Activated CD8-positive, alpha-beta memory T cell treated with anti-CD3 and anti-CD28 coated beads, Interleukin-2, amount 50 U/mL, for 48 hours (primary cell): ENCODE measurements at places on chromosomes 5 and 9.

GRCh38 chr5:146644831-146645230, 128.8 kb upstream of the GPR151 start:
- no peak for DNase-seq

- DNase-seq: no peak
These were observed 289.5 kb upstream of the SLC30A5 start for GRCh38 chr5:68804343-68804742.

DNA sequence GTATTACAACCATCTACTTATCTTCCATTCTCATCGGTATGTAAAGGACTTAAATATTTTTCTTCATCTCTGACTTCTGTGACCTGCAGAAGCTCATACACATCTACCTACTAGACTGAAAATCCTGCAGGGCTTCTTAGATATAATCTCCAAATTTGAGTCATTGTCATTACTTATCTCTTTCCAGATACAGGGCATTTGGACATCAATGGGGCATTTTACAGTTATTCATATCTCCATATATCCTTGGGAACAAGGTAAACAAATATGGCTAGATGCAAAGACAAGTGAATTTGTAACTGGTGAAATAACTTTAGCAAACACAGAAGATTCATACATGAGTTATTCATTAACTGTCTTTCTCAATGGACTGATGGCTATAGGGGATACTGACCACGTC, 37.7 kb upstream of the IL7R start:
- no peak for DNase-seq

GRCh38 chr9:93587651-93588347, 11.4 kb downstream of the PHF2 start:
- peak; percentile 41 for DNase-seq

DNA sequence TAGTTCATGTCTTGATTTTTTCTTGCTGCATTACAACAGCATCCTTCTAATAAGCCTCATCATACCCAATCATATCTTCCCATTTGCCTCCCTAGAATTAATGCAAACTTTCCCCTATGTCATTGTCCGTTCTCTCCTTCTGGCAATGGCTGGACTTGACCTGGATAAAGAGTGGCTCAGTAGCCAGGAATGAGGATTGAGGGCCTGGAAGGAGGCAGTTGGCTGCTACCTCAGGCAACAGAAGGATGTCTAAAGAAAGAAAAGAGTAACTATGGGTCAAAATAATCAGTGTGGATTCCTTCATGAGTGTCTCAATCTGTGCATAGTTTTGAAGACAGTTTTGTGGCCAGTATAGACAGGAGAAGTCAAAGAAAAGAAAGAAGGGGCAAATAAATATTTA, 209.6 kb downstream of the TRPM3 start:
- DNase-seq: no peak

DNA sequence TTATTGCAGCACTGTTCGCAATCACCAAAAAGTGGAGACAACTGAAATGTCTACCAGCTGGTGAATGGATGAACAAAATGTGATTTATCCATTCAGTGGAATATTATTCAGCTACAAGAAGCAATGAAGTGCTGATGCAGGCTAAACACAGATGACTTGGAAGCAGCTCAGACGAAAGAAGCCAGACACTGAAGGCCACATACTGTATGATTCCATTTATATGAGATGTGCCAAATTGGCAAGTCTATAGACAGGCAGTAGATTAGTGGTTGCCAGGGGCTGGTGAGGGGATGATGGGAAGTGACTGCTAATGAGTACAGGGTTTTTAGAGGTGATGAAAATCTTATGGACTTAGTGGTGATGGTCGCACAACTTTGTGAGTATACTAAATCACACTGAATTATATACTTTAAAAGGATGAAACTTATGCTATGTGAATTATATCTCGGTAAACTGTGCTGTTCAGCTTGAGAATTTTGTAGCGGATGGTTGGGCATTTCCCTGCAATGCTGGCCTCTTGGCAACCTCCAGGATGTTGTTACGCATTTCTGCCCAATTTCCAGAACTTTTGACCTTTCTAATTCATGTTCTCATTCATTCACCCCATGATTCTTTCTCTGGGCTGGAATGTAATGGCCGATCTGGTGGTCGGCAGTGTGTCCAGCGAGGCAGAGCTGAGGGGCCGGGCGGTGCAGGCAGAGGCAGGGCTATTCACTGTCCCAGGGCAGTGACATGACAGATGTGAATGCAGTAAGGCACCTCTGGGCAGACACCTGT, 22.0 kb upstream of the WNK2 start:
- DNase-seq: no peak

DNA sequence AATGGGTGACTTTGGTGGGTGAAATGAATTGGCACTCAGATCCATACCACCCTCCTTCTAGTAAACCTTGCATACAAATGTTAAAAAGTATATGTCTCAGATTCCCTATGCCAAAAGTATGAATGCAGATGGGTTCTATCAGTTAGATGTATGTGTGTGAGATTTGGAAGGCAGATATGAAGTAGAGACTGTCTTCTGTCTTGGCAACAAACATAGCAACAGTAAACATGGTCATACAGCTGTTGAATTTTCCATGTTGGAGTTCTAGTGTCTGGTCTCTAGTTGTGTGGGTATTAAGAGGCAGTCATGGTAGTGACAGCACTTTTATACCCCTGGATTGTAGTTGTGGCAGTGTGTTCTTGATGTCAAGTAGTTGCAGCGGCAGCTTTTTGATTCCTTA, 125.6 kb upstream of the PITX1 start:
- DNase-seq: no peak

DNA sequence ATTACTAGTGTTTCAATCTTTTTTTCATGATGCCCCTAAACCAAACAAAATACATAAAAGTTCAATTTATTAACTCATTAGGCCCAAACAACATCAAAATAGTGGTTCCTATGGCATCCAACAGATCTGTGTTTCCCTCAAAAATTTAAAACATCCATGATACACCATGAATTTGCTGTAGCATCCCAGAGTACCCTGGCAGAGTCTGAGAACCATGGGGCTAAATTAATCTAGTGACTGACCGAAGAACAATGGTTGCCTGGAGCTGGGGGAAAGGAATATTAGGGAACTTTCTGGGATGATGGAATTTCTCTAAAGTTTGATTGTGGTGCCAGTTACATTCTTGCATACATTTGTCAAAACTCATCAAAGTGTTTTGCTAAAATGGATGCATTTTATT, 79.5 kb upstream of the TRIO start:
- no peak for DNase-seq

- no peak for DNase-seq
These were observed 271.0 kb upstream of the ADRA1B start for GRCh38 chr5:159645179-159645846.

- no peak for DNase-seq
These were observed 67.5 kb upstream of the S1PR3 start for GRCh38 chr9:88923653-88924288.

DNA sequence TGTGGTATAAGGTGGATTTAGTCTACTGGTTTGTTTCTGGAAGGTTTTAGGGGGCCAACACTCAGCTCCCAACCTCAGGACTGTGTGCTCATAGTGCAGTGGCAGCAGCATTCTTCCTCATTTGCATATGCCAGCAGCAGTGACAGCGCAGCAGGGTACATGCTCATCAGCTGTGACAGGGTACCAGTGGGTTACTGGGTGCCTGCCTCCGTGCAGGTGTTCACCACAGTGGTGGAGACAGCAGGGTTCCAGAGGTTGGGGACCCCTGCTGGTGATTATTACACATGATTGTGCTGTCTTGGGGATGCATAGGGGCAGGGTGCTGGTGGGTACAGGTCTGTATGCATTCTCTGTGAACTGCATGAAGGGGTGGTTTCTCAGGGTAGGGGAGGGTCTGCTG, 45.5 kb upstream of the IFNE start:
- DNase-seq: no peak

GRCh38 chr5:6236858-6237481, 141.4 kb downstream of the MED10 start:
- DNase-seq: no peak

GRCh38 chr9:127585161-127585819, 26.8 kb upstream of the STXBP1 start:
- DNase-seq: no peak

DNA sequence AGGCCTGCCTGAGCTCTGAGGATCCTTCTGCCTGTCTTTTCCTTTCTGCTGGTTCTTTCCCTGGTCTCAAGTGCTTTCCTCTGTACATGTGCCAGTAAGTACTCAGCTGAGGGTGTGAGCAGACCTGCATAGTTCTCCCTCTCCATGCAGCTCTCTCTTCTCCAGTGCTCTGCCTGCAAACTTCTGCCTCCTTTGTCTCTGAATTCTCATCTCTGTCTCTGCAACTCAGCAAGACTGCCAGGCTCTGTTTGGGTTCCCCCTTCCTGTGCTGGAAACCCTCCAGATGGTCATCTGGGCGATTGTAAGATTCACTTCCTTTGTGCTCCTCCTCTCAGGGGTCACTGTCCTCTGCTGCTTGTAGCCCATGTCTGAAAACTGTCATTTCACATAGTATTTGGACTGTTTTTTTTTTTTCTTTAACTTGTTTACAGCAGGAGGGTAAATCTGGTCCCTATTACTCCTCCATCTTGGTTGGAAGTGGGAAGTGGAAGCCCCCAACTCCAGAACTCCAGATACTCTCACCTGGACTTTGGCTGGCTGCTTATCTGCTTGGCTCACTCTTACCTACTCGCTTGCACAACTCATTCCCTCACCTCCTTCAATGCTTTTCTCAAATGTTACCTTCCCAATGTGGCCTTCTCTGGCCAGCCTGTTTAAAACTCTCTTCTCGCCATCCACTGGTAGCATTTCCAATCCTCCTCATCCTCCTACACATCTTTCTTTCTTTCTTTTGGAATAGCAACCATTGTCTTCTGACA, 175.3 kb upstream of the TBC1D2 start:
- no peak for DNase-seq

DNA sequence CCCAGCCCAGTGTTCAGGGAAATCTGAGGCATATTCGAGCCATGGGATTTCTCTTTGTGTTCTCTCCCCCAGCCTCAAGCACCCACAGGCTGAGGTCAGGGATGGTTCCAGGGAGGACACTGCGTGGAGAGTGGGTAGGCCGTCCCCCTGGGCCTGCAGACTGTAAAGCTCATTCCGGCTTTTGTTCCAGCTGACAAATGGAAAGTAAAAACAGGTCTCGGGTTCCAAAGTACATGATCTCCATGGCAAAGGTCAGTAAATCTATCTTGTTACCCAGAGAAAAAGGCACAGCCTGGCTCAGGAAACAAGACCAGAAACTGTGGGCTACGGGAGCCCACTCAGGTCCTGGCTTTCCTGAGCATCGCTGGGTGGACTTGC, 116.2 kb downstream of the ROR2 start:
- no peak for DNase-seq

- DNase-seq: no peak
These were observed 271.3 kb upstream of the DMAC1 start for GRCh38 chr9:8070779-8071444.

DNA sequence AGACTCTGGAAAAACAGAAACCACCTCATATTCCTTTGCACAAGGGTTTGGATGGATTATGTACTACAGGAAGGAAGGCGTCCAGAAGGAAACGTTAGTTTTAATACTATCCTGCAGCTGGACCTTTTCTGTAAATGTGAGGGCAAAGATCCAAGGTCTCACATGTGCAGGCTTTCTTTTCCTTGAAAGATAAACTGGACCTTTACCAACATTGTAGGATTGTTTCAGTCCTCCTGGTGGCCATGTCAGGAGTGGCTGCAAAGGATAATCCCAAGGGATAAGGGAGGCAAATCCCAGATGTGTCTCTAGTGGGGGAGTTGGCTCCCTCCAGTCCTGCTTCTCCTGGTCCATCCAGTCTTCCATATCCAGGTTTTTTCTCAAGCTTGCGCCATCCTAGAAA, 397.5 kb downstream of the HTR1A start:
- no peak for DNase-seq

GRCh38 chr5:151006704-151007334, 13.6 kb upstream of the GPX3 start:
- no peak for DNase-seq

DNA sequence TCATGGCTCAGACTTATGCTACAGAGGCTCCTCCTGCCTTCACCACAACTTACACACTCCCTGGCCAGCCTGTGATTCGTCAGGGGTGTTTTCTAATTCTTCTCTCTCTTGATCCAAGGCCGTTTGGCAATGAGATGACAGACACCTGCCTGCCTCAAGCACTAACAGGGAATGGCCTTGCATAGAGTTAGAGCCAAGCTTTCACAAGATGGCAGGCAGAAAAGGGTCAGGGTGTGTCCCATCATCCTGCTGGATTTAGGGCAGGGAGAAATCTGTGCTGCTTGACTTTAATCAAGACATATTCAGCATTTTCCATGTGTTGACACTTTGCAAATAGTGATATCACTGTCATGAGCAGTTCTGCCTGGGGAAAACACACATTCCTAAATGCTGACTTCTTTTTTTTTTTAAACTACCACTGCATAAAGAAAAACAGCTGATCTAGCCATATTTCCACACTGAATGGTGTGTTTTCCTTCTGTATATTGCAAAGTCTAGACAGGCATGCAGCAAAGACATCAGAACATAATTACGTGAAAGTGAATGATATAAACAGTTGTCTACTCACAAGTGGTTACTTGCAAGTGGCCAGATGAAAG, 95.0 kb upstream of the SLC25A48 start:
- DNase-seq: no peak

DNA sequence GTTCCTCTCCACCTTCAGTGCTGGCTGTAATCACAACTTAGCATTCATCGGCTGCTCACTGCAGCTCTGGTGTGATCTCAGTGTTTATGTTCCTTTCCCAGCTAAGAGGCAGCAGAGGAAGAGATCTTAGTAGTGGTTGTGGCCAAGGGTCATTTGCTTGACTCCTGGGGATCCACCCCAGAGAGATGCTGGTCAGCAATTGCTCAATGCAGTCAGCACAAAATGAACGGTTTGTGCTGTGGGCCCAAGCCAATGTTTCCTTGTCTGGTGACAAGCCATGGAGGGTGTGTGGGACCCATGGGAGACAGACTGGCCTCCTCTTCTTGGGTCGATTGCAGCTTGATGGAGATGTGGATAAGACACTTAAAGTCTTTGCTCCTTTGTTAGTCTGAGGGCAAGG, 16.1 kb upstream of the FRMD3 start:
- no peak for DNase-seq

- DNase-seq: no peak
These were observed 40.6 kb downstream of the ZNF883 start for GRCh38 chr9:112971415-112971814.
